ENCODE measurements at places on chromosomes 16 and 17.

GRCh38 chr17:50466371-50467113, 2.1 kb downstream of the CHAD start:
- DNase-seq, result no peak

- DNase-seq, result peak; percentile 48
Measured at GRCh38 chr17:64679710-64680216, 17.7 kb upstream of the SMURF2 start.

DNA sequence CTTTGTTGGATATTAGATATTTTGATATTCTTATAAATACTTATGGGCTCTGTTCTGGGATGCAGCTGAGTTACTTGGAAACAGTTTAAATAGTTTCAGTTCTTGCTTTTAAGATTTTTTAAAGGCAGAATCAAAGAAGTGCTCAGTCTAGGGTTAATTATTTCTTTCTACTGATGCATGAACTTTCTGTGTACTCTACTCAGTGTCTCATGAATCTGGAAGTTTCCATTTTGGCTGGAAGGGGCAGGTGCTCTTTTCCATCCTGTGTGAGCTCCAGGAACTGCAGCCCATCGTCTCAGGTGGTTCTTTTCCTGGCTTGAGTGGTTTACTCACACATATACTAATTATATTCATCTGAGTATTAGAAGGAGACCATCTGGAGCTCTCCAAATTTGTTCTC, 61.1 kb upstream of the CPHXL start:
- DNase-seq, result no peak

DNA sequence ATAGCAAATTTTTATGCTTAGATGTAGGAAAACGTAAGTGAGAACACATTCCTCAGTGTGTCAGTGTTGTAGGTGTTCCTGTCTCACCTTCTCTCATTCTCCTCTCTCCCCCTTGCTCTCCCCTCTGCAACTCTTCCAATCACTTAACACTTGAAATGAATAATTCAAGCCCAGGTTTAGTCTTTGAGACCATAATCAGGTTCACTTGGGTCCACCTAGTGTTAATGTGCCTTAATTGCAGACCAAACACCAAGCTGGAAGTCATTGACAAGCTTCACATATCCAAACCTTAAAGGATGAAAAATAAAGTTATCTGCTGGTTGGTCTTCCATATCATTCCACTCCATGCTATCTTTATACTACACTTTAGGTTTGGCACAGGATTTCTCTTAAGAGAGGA, 37.0 kb downstream of the STXBP4 start:
- DNase-seq, result no peak

GRCh38 chr17:58377661-58378060, 25.7 kb upstream of the SUPT4H1 start:
- no peak for DNase-seq

DNA sequence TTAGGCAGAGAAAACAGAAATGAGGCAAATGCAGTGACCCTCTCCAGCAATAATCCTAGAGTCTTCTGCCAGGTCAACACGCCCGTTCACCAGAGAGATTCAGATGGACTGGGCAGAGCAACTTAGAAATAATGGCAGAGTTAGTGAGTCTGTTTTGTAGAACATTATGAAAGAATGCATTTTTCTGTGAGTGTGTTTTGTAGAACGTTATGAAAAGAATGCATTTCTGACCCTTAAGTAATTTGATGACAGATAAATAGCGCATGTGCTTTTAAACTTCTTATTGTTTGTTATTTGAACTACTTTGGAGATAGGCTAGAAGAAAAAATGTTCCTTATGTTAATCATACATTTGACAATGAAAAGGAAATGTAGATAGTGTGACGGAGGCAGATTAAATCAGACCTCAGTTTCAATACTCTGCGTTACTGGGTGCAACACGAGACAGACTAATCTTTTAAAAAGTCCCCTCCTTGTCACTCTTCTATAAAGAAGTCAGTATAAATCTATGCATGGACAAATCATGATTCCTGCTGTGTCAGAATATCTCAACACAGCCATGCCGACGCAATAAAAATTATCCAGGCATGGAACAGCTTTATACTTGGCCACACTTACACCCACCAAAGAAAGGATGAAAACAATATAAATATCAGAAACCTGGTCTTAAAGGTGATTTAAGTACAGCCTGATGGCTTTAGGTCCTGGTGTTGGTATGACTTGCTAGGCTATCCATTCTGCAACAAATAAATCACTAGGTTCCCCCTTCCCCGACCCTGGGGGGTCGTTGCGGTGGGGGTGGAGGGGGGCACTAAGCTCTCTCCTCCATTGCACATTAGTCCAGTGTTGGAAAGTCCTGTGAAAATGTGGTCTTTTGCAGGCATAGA, 47.8 kb downstream of the MARCHF10 start:
- no peak for DNase-seq

DNA sequence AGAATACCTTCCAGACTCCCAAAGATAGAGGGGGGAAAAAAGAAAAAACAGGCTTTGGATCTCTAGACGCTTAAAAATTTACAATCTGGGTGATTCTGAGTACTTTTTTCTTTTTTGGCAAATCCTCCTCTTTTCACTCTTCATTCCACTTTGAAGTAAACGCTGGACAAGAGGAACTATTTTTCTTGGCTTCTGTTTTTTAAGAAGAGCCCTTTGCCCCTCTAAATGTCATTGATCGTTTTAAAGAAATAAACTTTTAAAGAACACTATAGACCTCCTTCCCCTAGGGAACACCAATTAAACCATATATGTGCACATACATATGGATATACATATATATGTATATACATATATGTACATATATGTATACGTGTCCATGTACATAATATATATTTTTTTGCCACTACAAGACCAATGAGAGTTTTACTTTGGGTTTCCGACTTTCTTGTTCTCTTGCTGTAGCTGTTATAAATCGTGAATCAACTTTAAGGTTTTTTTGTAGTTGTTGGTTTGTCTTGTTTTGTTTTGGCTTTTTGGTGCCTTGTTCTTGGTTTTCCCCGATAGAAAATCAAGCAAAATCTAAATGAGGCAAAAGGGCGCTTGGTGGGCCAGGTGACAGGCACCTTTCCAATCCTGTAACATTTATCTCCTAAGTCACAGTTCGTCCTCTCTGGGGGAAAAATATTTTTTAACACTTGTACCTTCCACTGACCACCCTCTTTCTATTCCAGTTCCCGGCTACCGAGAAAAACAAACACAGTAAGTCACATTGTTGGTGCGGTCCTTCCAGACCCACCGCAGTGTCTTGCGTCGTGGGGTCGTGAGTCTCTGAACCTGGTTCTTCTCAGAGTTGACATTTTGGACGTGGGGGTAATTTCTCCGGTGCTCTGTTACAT, 4.4 kb downstream of the FOXF1 start:
- no peak for DNase-seq

DNA sequence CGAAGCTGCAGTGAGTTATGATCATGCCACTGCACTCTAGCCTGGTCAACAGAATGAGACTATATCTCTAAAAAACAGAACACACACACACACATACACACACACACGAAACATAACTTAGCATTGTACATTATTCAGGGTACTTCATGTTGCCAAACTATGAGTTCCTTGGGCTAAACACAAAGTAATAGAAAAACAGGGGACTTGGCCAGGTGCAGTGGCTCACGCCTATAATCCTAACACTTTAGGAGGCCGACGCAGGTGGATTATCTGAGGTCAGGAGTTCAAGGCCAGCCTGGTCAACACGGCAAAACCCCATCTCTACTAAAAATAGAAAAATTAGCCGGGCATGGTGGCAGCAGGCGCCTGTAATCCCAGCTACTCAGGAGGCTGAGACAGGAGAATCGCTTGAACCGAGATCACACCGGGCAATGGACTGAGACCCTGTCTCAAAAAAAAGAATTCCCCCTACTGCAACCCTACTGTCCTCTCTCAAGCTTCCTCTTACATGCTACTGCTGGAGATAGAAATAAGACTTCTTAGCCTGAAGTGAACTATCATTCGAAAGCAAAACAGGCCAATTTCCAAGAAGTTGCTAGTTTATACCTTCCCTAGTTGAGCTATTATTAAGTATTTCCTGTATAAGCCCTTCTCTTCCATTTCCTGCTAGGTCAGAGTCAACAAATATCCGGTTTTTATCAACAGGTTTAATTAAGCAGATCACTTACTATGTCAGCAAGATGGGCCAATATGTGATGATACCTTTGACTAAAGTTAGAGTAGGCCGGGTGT, 7.2 kb downstream of the LSM12 start:
- no peak for DNase-seq

DNA sequence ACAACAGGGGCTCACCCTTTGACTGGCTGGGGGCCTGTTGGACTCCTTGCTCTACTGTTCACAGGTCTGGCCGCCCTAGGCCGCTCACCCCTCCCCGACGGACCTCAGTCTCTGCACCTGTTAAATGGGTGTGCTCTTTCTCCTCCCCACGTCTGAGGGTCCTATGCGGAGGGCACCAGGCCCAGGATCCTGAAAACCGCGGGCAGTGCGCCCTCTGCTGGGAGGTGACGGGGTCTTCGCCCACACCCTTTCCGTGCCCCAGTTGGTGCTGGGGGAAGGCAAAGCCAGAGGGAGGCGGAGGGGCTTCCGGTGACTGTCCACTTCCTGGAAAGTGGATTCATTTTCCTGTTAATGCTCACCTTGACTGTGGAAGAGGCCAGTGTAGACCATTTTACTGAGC, 1010.9 kb downstream of the KCNJ18 start:
- DNase-seq, result no peak

- no peak for DNase-seq
Measured at GRCh38 chr16:22665048-22665797, 148.7 kb upstream of the HS3ST2 start.

- DNase-seq, result no peak
Measured at GRCh38 chr17:28702752-28703150, 8.9 kb downstream of the PROCA1 start.

GRCh38 chr17:17845046-17845775, 8.4 kb upstream of the SREBF1 start:
- DNase-seq, result no peak

DNA sequence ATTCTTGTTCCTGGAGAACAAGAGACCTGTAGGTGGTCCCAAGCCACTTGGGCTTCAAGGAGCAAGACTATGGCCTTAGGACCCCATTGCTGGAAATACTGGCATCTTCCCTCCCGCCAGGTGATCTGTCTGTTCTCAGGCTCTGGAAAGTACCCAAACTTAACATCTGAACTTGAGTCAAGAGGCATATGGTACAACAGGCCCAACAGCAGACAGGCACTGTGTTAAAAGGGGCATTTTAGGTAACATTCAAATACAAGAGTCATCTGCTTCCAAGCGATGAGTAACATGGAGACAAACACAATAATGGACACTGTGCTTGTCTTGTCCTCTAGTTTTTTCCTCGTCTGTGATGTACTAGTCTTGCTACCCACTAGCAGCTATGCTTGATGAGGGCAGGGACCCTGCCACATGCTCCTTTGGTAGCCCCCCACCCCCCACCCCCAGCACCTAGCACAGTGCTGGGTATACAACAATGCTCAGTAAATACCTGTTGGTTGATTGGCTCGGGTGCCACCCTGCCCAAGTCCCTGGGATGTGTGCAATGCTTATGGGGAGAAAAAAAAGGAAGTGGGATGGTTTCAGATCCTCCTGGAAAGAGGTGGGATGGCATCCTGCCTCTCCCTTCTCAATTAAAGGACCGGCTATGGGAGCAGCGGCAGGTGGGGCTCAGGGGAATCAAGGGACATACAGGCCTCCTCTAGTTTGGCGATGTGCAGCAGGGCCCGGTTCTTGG, 19.4 kb downstream of the CSF3 start:
- DNase-seq, result no peak

- DNase-seq, result no peak
Measured at GRCh38 chr17:70434536-70435490, 265.5 kb downstream of the KCNJ2 start.

DNA sequence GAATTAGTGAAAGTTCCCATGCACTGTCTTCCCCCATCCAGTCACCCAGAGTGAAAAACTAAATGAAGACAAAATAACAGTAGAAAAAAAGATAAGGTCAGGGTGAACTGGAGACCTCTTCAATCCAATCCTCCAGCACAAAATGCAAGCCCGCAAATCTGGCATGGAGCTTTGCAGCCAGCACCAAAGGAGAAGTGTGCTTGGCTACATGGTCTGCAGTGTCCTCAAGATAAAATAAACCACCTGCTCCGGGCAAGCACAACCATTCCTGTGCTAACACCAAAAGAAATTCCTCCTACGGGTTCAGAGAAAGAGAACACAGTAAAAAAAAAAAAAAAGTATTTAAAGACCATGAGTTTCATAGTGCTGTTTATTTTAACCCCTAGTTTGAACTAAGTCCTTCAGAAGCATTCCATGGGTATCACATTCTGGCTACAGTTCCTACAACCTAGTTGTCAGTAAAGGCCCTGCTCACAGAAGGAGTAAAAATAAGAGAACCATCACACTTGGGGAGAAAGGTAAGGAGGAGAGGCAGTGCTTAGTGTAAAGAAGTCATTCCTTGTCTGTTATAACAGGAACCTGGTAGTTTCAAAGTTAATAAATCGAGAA, 109.1 kb downstream of the GAS7 start:
- no peak for DNase-seq

- no peak for DNase-seq
Measured at GRCh38 chr17:57809879-57810278, 40.0 kb downstream of the MRPS23 start.

- DNase-seq, result no peak
Measured at GRCh38 chr17:41939693-41940090, 9.3 kb downstream of the ODAD4 start.

DNA sequence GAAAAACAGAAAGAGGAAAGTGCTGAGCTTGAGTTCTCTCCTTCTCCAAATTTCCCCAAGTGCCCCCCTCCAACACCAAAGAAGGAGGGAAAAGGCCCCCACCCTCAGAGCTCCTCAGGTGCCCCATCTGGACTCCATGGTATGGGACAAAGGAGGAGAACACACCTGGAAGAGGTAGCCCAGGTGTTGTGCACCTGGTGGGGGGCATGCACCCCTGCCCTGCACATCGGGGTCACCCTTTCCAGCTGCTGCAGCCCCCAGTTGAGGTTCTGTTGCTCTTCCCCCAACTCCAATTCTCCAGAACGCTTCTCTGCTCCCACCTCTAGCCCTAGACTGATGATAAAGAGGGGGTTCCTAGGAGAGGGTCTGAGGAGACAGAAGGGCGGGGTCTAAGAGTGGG, 3.0 kb upstream of the COL1A1 start:
- DNase-seq, result no peak

- no peak for DNase-seq
Measured at GRCh38 chr16:51577621-51578303, 426.7 kb upstream of the SALL1 start.

DNA sequence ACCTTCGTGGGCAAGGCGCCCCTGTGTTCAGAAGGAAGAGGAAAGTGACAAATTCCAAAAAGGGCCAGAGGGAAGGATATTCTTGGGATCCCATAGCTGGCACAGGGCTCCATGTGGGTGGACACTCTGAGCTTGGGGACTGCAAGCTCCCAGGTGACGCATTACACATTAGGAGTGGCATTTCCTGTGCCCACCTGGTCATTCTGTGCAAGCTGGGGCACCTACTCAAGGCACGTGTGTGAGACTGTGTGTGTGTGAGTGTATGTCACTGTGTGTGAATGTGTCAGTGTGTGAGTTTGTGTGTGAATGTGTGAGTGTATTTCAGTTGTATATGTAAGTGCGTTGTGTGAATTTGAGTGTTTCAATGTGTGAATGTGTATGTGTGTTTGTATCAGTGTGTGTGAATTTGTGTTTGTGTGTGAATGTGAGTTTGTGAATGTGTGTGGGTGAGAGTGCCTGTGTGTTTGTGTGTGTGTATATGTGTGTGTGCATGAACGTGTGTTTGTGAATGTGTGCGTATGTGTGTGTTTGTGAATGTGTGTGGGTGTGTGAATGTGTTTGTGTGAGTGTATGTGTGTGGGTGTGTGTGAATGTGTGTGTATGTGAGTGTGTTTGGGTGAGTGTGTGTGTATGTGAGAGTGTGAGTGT, 1.6 kb upstream of the CD300A start:
- DNase-seq, result no peak

- DNase-seq, result peak; percentile 67
Measured at GRCh38 chr17:17737961-17738894, 57.0 kb downstream of the RAI1 start.
